Stimulated activated CD4-positive, alpha-beta T cell treated with anti-CD3 and anti-CD28 coated beads, Interleukin-2, amount 100 ng/mL, for 4 hours (primary cell): ENCODE measurements at places on chromosomes 7 and 10.

GRCh38 chr10:108789336-108789735 is 1134.0 kb downstream of the XPNPEP1 start:
- no peak for DNase-seq

DNA sequence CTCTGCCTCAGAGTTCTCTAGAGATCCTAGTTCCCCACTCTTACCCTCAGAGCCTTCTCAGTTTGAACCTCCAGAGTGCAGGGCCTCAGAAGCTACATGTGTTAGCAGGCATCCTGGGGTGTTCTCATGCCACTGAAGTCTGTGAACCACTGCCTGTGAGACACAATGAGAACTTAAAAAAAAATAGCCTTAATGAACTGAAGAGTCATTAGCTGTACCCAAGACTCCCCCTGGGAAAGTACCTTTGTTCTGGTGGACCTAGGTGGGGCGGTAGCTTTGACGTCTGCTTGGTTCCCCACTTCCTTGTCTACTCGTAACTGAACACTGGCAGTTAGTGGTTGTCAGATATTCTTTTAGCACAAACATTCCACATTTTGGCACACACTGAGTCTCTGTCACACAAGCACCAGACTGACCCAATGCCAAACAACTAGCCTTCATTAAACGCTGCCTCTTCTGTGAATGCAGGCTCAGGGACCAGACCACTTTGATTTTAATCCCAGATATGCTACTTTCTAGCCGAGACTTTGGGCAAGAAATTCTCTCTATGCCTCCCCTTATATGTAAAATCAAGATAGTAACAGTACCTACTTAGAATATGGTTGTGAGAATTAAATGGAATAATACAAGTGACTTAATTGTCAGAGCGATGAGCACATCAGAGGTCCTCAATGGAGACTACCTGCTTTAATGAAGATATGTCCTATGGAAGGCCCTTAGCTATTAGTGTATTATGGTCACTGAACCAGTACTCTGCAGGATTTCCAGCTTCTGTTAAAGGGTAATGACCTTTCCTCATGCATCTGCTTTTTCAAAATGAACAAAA is 75.3 kb upstream of the CC2D2B start:
- no peak for DNase-seq

GRCh38 chr10:20089879-20090278 is 273.6 kb downstream of the PLXDC2 start:
- no peak for DNase-seq

- no peak for DNase-seq
Measured at GRCh38 chr7:112049555-112050249, 156.5 kb downstream of the DOCK4 start.

- DNase-seq: no peak
Measured at GRCh38 chr7:114426824-114427223, 12.2 kb downstream of the FOXP2 start.

DNA sequence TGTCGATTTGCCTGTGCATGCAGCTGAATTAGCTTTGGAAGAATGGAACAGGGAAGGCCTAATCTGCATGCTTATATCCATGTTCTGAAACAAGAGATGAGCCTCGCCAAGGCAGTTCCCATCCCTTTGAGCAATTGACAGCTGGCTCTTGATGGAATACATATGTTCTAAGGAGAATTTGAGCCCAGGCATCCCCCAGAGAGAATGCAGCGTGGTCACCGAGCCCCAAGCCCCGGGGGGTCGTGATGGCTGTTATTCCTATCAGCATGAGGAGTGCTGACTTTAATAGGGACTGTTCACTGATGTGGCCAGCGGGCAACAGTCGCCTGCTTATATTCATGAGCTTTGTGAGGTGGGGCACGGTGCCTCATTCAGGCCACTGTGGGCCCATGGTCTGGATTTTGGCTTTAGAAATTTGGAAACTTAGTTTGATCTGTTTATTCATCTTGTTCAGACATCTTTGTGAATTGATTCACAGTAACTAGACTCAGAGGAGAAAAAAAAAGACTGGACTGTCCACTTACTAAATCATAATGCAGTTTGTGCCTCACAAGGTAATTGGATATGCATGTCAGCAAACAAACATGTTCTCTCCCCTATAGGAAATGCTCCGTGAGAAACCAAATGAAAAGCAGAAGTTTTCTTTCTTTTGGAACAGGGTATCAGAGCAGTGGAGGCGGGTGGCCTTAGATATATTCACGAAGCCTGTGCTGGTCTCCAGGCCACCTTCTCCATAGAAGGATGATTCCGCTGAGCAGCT is 204.9 kb downstream of the CCDC3 start:
- no peak for DNase-seq

DNA sequence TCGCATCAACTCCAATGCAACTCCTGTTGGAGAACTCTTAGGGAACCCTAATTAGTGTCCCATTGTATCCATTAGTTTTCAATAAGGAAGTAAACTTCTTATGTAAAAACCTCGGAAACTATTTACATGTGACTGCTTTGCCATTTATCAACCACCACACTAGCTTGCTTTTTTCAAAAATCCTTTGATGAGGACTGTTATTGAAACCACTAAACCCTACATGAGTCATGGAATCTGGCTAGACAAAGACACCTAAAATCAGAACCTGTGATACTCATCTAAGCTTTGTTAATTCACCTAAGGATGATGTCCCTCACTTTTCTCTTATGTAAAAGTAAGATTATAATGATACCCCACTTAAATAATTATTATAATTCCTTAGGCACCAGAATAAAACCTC is 414.1 kb upstream of the ETV1 start:
- DNase-seq: no peak

- no peak for DNase-seq
Measured at GRCh38 chr7:17236603-17237002, 61.8 kb upstream of the AHR start.

- DNase-seq: no peak
Measured at GRCh38 chr10:118356628-118357027, 14.5 kb upstream of the FAM204A start.

DNA sequence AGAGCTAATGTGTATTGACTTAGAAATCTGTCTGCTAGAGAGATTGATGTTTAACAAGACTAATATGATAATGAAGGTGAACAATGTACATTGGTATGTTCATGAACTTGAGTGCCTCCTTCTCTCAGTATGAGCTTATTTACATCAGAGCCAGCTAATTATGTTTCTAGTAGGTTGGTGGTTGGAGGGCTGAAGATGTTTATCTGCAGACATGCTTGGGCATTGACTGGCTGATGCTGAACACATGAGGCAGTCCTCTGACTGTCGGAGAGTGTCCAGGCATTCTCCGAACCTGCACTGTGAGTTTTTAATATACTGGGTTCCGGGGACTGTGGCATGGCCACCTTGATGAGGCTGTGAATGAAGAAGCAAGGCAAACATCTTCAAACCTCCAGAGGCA is 47.5 kb downstream of the BMPER start:
- no peak for DNase-seq

GRCh38 chr10:571166-571565 is 118.3 kb downstream of the DIP2C start:
- no peak for DNase-seq

DNA sequence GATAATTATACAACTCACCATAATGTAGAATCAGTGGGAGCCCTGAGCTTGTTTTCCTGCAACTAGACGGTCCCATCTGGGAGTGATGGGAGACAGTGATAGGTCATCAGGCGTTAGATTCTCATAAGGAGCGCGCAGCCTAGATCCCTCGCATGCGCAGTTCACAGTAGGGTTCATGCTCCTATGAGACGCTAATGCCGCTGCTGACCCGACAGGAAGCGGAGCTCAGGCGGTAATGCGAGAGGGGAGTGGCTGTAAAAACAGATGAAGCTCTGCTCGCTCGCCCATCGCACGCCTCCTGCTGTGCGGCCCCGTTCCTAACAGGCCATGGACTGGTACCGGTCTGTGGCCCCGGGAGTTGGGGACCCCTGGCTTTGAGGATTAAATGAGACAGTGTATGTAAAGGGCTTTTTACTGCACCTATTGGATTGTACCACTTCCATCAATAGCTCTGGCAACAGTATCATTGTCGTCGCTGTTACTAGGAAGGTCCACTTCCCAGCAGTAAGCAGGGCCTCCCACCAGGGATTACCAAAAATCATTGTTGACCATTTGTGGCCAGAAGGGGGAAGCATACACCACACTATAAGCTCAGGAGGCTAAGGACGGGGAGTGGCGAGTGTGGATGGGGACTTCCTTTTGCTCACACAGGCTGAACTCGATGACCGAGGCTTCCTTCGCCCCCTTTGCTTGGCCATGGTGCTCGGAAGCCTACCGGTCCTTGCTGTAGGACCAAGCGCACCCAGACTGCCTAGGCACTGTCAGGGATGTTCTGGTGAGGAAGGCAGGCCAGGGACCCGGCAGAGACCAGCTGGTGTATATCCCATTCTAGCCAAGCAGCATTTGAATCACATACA is 26.4 kb downstream of the AKR1B1 start:
- peak; percentile 52 for DNase-seq

DNA sequence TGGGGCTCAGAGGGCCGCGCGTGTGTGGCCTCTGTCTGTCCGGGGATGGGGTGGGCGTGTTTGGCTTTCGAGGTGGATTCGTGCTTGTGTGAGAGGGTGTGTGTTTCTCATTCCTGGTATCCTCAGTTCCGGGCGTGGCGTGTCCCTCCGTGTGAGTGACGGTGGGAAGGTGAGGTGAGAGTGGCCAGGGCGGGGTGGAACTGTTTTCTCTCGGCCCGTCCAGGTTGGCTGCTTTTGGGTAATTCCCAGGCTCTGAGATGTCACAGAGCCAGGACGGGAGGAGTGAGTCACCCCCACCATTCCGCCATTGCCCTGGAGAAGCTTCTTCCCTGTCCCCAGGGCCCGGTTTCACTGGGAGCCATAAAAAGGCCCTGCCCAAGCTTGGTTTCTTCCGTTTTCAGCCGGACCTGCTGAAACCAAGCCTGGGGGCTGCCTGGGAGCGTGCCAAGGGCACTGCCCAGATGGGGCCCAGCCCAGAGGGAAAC is 21.3 kb upstream of the CLDN4 start:
- DNase-seq: no peak

GRCh38 chr7:98877692-98878364 is 504 bp upstream of the TRRAP start:
- no peak for DNase-seq

DNA sequence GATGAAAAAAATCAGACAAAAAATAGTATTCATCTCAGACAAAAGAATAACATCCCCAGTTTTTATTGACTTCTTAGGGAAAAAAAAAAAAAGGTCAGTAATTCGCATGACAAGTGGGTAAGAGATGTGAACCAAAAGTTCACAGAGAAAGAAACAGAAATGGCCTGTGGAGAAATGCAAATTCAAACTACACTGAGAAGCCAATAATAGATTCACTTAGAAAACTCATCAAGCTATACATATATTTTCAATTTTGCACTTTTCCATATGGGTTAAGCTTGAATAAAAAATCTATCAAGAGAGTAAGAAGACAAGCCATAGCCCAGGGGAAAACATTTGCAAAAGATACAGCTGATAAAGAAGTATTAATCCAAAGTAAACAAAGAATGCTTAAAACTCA is 28.0 kb downstream of the HERC4 start:
- DNase-seq: no peak

DNA sequence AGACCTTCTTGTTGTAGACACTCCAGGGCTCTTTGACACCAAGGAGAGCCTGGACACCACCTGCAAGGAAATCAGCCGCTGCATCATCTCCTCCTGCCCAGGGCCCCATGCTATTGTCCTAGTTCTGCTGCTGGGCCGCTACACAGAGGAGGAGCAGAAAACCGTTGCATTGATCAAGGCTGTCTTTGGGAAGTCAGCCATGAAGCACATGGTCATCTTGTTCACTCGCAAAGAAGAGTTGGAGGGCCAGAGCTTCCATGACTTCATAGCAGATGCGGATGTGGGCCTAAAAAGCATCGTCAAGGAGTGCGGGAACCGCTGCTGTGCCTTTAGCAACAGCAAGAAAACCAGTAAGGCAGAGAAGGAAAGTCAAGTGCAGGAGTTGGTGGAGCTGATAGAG is 5.5 kb downstream of the GIMAP7 start:
- no peak for DNase-seq

- no peak for DNase-seq
Measured at GRCh38 chr10:98848361-98848760, 387.3 kb downstream of the HPSE2 start.

GRCh38 chr7:29076631-29077030 is 69.7 kb downstream of the CPVL start:
- DNase-seq: no peak

DNA sequence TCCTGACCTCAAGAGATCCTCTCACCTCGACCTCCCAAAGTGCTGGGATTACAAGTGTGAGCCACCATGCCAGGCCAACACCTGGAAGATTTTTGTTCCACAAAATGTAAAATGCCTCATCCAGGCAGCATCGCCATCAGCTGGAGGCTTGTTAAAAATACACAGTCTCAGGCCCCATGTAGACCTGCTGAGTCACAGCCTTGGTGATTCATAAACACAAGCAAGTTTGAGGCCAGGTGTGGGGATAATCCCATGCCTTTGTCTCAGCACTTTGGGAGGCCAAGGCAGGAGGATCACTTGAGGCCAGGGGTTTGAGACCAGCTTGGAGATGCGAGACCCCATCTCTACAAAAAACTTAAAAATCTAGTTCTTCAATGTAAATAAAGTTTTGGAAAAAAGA is 49.1 kb upstream of the FOXK1 start:
- DNase-seq: no peak

DNA sequence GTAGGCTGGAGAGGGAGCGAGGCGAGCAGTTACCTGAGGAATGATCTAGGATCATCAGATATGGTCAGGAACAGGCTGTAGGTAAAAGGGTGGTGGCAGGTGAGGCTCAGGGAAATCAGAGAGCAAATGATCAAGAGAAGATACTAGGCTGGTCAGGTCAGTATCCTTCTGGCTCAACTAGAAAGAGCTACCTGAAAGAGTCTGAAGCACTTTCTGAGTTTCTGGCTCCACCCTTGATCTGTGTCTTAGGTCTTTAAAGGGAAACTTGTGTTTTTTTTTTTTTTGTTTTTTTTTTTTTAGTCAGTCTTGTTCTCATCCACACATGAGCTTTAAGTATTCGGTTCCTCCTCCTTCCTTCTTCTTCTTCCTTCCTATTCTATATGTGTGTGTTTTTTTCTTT is 10.5 kb downstream of the ADAM22 start:
- DNase-seq: no peak

DNA sequence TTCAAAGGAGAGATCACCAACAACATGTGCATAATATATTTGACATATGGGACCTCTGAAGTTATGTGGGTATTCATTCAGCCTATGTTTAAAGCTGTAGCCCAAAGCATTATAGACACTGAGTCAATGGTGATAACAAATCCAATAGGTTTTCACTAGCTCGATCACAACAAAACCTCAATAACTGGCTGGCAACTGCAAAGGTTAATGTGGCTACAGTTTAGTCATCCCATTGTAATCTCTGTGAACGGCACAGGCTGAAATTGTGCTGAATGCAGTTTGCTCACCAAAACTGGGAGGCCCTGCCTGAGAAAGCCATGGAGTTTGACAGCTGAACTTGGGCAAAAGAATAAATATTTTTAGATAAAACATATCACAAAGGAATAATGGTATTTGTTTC is 152.4 kb upstream of the ADO start:
- DNase-seq: no peak
